ENCODE measurements at places on chromosomes 4 and X.

DNA sequence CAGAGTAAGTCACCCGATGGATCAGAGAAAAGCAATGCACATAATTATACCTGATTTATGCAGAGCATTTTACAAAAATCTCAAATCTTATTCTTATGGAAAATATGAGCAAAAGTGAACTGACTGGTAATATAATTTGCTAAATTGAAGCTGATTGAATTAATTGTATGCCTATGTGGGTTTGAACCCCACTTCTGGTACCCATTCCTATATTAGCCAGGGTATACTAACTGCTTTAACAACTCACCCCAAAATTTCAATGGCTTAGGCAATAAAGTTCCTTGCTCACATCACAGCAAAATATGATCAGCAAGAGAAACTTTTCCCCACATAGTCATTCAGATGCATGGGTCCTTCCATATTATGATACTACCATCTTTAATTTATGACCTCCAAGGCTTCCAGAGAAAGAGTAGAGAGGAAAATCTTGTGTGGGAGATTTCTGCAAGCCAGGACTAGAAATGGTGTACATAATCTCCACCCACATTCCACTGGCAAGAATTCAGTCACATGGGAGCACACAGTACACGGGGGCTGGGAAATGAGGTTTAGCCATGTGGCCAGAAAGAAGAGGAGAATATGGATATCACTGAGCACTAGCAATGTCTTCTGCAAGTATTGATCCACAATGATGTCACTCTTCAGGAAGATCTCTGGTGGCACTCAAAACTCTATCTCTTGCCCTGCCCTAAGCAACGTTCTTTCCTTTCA, 640.7 kb downstream of the BCOR start:
- DNase-seq: no peak

DNA sequence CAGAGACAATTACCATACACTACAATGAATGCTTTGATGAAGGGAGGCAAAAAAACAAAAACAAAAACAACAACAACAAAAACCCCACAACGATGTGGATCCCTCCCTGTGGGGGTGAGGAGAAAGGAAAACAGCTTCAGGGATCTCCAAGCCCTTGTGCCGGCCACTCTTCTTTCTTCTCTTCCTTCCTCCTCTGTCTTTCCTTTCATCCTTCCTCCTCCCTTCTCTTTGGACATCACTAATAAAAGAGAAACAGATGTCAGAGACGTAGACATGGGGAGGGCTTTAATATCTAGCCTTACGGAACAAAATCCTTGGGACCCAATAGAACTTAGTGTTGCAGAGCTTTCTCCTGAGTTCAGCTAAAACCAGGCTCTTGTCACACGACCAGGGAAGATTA, 18.8 kb upstream of the STX18 start:
- no peak for DNase-seq

DNA sequence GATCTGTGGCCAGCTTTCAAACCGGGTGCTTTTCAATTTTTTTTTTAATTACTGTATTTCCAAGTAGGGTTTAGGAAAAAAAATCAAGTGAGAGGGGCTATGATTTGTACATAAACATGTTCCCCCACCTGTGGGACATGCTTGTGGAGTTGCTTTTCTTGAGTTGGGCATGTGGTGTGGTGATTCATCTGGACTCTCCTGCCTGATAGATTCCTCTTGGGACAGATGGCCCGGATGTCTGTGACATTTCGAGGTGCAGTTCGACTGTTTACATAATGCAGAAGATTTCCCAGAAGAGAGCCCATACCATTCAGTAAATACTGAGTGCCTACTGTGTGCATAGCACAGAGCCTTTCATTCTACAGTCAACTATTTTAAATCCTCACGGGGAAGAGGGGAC, 49.9 kb downstream of the DOCK11 start:
- DNase-seq: no peak

DNA sequence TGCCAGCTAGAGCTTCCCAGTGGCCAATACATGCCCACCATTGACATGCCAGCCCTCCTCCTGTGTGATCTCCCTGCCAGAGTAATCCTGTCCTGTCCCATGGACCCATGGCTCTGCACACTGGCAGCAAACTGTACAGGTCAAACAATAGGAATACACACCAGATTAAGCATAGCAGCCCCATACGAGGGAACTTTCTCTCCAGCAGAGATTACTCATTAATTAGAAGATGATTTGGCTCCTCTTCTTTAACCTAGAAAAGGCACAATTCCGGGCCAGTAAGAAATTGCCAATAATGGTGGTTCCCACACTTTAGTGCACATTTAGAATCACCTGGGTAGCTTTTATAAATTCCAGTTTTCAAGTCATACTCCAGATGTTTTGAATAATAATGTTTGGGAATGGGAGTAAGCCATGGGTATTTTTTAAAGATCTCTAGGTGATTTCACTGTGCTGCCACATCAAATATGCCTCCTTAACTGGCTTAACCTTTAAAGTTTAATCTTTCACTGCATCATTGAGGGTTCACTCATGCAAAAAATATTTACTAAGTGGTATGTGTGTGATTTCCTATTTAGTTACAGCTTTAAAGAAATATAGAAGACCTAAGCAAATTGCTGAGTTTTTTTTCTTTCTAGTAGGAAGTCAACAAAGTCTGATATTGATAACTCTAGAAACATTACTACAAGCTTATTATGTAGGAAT, 277.6 kb upstream of the NWD2 start:
- DNase-seq: no peak
